ENCODE measurements at places on chromosomes 3 and 15.

DNA sequence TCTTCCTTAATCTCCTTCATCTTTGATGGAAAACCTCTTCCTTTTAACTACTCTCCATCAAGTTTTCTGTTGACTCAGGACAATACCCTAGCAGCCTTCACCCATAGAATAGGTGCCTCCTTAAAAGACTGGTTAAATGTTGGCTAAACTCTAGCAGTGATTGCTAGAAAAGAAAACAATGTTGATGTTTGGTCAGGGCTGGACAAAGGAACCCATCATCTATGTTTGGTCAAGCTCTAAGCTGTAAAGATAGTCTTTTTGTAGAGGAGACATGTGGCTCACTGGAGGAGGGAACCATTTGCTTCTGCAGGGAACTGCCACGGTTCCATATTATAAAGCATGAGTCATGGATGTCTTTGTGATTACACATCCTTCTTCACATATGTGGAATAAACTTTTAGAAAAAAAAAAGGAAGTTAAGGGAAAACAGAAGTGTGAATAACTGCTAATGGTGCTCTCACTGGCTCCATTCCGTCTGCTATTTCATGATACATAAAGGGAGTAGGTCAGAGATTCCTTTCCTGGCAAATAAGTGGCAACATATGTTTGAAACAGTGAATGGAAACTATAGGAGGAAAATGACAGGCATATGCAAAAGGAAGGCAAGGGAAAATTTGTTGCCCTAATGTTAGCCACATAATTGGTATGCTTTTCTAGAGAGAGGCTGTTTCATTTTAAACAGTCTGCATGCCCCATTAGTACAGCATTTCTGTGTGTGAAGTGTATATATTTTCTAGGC lies 78.2 kb downstream of the CMSS1 start:
- no peak for DNase-seq

DNA sequence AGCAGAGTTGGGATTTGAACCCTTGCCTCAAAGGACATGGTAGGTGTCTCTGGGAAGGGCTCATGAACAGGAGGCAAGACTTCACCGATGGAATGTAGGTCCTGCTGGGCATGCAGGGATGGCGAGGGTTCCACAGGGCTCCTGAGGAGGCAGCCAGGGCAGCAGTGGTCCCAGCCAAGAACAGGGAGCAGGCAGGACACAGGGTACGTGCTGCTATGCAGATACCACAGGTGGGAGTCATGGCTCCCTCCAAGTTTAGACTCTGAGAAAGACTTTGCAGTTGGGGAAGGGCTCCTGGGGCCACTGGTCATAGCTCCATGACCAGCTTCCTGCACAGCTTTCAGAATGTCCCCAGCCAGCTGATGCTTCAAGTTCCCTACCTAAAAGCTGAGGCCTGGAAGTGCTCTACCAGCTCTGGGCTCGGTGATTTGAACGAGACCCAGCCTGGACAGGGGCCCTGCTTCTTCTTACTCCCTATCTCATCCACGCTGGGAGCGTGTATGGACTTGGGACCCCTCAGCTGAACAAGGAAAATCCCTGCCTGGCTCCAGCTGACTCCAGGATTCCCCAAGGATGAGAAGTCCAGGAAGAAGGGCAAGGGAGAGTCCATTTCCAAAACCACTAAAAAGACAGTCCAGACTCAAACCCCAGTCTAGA lies 747 bp downstream of the MYL3 start:
- no peak for DNase-seq

GRCh38 chr15:25053000-25053815 lies 98.4 kb downstream of the SNRPN start:
- no peak for DNase-seq

DNA sequence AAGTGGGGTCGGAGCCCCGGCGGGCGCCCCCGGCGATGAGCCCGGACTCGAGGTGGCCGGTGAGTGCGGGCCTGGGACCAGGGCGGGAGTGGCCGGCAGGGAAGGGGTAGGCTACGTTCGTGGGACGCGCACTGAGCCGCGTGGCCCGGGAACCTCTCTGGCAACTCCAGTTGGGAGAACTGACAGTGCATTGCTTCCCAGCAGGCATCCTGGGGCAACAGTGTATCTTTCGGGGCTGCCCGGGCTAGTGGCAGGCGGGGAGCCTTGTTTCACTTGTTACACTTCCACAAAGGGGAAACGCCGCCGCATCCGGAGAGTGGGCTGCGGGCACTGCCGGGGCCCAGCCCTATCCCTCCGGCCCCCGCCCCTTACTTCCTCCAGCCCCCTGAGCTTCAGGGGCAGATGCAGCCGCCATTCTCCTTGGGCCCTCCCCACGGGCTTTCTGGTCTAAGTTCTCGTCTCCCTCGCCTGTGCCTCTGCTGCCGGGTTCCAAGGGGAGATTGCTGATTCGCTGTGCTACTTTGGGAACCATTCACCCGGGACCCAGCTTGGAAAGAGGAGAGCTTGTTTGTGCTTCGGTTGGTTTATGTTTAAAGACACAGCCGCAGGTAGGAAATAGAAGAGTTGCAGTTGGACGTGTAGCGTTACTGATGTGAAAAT lies 675 bp downstream of the BRPF1 start:
- DNase-seq = no peak
